ENCODE measurements at places on chromosomes 1 and 21.

- DNase-seq = no peak
Observed at GRCh38 chr1:201149400-201149799, 4.9 kb downstream of the TMEM9 start.

GRCh38 chr1:223770621-223771315, 58.4 kb downstream of the CAPN2 start:
- no peak for DNase-seq

- DNase-seq = no peak
Observed at GRCh38 chr1:44029260-44029910, 1.9 kb downstream of the SLC6A9 start.

GRCh38 chr1:51518586-51519047, 449 bp downstream of the EPS15 start:
- DNase-seq = peak; percentile 66

- DNase-seq = no peak
Observed at GRCh38 chr1:233675893-233676292, 62.0 kb downstream of the KCNK1 start.

- DNase-seq = no peak
Observed at GRCh38 chr1:232547938-232548484, 81.9 kb downstream of the SIPA1L2 start.

- peak; percentile 44 for DNase-seq
Observed at GRCh38 chr1:155253797-155254196, 1.5 kb downstream of the ENTREP3 start.

DNA sequence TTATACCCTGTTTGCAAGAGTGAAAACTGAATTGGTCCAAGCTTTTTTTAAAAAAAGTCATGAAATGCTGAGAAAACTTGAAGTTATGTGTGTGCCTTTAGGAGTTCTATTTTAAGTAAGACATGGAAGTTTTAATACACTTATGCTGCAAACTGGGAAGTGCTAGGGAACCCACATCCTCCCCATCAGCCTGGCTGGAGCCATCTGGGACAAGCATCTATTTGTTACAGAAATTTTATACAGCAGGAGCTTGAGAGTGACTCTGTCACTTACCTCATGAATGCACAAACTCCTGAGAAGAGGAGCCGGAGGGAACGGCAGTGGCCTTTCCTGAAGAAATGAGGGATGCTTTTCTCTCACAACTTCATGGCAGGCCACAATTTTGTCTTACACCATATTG, 78.2 kb upstream of the SLC44A3 start:
- no peak for DNase-seq

DNA sequence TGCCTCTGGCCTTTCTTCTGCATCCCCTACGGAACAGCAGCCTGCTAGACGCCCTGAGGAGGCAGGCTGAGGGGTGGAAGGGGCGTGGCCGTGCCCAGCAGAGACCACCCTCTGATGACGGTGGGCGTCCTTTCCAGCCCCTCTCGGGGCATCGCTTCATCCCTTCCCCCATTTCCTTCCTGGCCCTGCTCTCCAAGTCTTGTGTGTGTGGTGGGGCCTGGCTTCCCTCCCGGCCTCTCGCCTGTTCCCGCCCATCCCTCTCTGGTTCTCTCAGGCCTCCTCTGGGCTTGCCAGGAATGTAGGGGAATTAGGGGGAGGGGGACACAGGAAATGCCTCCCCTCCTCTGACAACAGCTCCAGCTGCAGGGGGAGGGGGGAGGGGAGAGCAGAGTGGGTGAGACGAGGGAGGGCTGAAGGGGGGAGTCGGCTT, 51.1 kb downstream of the SKI start:
- no peak for DNase-seq

GRCh38 chr1:210339500-210339899, 10.8 kb downstream of the HHAT start:
- DNase-seq = no peak

GRCh38 chr1:197041486-197042353, 25.3 kb downstream of the F13B start:
- DNase-seq = peak; percentile 12

All from mammary epithelial cell (primary cell).